ENCODE measurements at places on chromosomes 2 and 18.

- no peak for DNase-seq
Measured at GRCh38 chr2:99680946-99681345, 191.1 kb upstream of the REV1 start.

GRCh38 chr18:42533009-42533575 is 578.1 kb downstream of the PIK3C3 start:
- DNase-seq = no peak

DNA sequence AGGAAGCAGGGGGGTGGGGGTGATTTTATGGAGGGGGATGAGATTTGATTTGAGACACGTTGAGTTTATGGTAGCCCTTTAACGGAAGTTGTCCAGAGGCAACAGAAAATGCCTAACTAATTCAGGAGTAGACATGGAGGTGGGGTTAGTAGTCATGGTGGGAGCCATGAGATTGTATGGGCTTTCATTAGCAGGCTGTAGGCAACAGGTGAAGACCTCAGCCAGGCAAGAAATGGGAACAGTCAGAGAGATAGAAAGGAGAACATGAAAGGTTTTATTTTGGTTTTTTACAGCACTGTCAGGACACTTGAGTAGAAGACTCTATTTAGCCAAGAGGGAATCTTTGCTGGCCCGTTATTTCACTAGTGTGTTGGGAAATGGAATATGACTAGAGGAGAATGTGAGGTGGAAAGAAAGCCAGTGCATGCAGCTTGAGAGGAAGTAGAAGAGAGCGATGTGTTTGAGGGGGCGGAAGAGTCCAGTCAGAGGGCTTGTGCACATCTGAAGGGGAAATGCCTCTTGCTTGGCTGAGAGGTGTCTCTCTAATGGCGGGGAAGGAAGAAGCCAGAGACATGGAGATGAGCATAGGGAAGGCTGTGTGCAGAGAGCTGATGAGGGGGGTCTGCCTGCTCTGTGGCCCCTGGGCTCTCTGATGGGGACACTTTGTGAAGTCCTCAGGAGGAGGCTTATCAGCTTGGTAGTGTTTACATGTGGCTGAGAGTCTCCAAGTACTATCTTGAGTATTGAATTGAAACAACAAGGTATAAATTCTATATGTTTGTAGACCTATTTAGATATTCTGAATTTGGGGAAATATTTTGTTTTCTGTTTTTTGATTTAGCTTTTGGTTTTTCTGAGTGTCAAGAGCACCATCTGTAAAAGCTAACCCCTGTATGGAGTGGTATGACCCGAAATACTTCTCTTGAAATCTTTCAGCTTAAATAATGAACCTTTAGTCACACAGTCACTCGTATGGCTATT is 66.9 kb upstream of the ITM2C start:
- no peak for DNase-seq

GRCh38 chr2:190576573-190576972 is 42.1 kb upstream of the NEMP2 start:
- DNase-seq = no peak

- DNase-seq = no peak
Measured at GRCh38 chr2:231552752-231553151, 22.5 kb upstream of the NMUR1 start.

GRCh38 chr2:173058097-173058496 is 17.5 kb upstream of the MAP3K20 start:
- no peak for DNase-seq

DNA sequence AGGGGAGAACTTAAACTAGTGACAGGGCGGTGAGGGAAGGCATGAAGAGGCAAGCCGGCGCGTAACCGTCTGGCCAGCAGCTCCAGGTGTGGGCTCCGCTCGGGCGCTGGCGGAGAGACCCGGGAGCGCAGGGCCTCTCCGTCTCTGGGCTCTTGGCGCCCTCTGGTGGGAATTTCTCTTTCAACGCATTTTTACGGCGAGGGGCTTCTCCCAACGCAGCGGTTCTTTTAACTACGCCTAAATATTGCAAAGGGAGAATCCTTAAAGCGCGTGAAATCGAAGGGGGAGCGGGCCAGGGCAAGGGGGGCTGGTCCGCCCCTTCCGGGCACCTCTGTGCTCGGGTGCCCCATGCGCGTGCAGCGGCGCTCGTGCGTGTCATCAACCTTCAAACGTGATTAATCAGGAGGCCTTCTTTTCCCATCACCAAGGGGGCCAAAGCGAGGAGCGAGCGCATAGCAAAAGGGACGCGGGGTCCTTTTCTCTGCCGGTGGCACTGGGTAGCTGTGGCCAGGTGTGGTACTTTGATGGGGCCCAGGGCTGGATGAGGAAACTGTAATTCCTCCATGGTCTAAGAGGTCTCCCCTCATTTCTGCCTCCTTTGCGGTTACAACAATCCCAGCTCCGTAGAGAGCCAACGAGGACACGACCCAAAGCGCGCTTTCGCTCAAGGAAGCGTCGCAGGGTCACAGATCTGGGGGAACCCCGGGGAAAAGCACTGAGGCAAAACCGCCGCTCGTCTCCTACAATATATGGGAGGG is 762 bp upstream of the GAD1 start:
- DNase-seq = no peak

GRCh38 chr2:113116100-113116958 is 11.1 kb upstream of the IL1RN start:
- no peak for DNase-seq

DNA sequence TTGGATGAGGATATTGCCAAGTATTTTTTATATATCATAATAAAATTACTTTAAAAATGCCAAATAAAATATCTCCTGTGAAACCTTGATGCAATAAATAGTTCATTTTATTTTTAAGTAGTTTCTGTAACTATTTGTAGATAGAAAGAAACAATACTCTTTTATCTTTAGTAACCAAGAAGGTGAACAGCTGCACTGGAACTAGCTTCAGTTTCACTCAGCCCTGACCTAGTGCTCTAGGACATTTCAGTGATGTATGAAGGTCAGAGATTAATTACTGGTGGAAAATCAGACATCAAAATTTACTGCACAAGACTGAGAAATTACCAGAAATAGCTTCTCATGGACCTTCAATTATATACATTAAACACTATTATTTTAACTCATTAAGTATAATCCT is 1305.0 kb downstream of the CNTNAP5 start:
- no peak for DNase-seq

DNA sequence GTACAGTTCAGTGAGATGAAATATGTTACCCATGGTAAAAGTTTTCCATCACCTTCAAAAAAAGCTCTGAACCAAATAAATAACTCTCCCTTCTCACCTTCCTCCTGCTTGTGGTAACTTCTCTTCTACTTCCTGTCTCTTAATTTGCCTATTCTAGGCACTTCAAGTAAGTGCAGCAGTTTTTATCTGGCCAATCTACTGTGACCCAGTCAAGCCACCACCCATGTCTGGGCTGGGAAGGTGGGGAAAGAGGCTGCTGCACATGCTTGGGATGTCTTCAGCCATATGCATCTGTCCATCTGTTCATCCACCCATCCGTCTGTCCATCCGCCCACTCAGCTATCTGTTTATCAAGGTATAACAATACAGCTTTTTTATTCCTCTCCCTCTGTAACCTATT is 31.6 kb downstream of the ZNF532 start:
- DNase-seq = no peak

- no peak for DNase-seq
Measured at GRCh38 chr2:142585785-142586184, 291.7 kb upstream of the KYNU start.

- DNase-seq = no peak
Measured at GRCh38 chr2:64737547-64737946, 83.8 kb upstream of the SERTAD2 start.

- no peak for DNase-seq
Measured at GRCh38 chr2:237222601-237223041, 136.9 kb downstream of the COPS8 start.

DNA sequence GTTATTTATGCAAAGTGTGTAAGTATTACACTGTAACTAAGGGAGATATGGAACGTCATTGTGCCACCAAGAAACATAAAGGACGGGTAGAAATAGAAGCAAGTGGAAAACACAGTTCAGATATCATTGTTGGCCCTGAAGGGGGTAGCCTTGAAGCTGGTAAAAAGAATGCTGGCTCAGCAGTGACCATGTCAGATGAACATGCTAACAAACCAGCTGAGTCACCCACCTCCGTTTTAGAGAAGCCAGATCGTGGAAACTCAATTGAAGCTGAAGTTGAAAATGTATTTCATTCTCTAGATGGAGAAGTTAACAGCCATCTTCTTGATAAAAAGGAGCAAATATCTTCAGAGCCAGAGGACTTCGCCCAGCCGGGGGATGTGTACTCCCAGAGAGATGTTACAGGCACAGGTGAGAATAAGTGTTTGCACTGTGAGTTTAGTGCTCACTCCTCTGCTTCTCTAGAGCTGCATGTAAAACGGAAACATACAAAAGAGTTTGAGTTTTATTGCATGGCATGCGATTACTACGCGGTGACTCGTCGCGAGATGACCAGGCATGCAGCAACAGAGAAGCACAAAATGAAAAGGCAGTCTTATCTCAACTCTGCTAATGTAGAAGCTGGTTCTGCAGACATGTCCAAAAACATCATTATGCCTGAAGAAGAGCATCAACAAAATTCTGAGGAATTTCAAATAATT is 36.1 kb downstream of the ZNF407 start:
- no peak for DNase-seq

GRCh38 chr18:7646174-7646886 is 79.2 kb downstream of the PTPRM start:
- no peak for DNase-seq

DNA sequence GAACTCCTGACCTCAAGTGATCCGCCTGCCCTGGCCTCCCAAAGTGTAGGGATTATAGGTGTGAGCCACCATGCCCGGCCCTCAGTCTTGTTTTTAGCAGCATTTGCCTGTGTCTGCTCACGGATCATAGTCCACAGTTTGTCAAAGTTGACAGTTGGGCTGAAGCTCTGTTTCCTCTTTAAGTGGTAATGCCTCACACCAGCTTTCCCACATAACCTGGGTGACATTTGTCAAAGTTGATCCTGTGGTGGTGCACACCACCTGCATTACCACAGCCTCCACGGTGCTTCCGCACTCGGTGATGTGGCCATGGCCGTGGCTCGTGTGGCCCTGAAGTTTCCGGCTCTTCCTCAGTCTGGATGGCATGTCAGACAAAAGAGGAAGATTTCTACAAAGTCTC is 27.1 kb downstream of the RAB31 start:
- no peak for DNase-seq

DNA sequence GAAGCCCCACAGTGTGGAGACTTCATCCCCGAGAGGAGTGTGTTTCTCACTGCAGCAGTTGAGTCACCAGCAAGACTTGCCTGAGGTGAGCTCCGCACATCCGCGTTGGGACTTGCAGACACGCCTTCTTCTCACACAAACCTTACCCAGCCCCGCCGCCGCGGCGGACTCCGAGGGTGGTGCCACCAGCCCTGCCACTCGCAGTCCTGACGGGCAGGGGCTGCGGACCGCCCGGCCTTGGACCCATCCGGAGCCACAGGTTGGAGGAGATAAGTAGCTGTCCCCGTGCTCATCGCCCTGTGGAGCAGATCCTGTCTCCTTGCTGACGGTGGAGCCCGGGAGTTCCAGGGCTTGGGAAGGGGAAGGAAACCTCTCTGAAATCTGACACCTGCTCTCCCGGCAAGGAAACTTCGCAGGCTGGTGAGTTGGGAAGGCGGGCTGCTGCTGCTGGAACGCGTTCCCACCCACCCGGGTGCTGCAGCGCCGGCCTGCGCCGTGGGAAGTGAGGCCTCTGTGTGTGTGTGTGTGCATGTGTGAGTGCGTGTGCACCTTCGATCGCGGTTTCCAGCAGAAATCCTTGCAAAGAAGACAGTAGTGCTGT is at the start of gene RAB27B:
RAB27B (plus strand) TSS at position 197 of the 601 bp plus-strand sequence. CDS start 49,109 bp downstream, outside the sequence.
- peak; percentile 42 for DNase-seq

DNA sequence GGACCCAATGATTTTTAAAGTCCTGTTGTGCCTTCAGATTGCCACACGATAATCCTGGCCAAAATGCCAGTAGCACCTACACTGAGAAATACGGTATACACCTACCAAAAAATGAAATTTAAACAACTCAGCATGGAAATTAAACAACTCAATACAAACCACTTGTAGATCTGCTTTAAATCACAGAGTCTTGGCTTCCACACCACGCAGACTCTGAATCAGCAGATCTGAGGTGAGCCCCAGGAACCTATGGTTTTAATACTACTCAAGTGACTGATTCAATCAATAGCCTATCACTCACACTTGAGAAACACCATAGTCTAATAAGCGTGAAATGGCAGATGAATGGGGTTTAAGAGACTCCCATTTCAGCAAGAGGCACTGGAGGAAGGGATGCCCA is 46.9 kb downstream of the MAP4K3 start:
- DNase-seq = no peak

DNA sequence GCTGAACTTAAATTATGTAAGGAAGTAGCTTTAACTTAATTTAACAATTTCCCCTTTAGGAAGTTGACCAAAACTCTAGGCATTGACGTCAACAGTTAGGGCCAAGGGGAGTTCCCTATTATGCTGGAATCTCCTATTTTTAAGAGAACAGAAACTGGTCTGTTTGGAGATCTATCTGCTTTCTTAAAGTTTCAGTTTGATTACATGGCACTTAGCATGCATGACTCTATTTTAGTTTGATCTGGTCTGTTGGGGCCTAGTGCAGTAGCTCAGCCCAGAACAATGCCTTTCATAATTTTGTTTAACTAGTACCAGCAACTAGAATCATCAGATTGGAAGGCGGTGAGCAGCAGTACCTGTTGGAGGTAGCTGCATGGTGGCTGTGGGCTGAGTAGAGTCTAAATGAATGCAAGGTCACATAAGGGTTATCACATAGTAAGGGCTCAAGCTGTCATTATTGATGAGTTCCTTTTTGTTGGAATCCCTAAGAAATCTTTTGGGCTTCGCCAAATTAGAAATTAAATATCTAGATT is 60.5 kb upstream of the ZNG1B start:
- DNase-seq = no peak

DNA sequence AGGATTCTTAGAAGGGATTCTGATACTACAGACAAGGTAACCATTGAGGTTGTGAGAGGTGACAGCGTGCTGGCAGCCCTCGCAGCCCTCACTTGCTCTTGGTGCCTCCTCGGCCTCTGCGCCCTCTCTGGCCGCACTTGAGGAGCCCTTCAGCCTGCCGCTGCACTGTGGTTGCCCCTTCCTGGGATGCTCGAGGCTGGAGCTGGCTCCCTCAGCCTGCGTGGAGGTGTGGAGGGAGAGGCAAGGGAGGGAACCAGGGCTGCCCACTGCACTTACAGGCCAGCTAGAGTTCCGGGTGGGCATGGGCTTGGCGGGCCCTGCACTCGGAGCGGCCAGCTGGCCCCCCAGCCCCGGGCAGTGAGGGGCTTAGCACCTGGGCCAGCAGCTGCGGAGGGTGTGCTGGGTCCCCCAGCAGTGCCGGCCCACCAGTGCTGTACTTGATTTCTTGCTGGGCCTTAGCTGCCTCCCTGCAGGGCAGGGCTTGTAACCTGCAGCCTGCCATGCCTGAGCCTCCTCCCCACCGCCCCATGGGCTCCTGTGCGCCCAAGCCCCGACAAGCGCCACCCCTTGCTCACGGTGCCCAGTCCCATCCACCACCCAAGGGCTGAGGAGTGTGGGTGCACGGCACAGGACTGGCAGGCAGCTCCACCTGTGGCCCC is 23.9 kb upstream of the RIT2 start:
- no peak for DNase-seq

GRCh38 chr2:217434180-217434975 is 568.4 kb downstream of the TNS1 start:
- DNase-seq = peak; percentile 95

GRCh38 chr2:84900971-84901370 is 4.5 kb upstream of the TMSB10 start:
- no peak for DNase-seq

GRCh38 chr2:162992828-162993227 is 154.3 kb upstream of the KCNH7 start:
- DNase-seq = no peak

GRCh38 chr2:29619689-29620088 is 301.7 kb downstream of the ALK start:
- DNase-seq = no peak

- DNase-seq = no peak
Measured at GRCh38 chr2:156890529-156891148, 366.9 kb upstream of the GALNT5 start.
